ENCODE measurements at places on chromosomes 11 and 22.

DNA sequence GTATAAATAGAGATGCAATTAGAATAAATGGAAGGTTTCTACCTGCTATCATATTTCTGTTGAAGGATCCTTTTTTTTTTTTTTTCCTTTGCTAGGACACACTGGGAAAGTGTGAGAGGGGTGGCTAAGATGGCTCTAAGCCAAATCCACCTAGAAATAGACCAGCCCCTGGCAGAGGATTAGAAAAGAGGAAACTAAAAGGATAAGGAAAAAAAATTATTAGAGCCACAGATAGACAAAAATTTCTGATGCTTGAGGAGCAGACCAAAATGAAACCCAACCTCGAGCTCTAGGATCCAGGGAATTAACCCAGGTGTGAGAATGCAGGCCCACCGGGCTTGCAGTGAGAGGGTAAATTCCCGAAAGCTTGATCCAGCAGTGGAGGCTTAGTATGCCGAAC is 262.3 kb downstream of the CADM1 start:
- DNase-seq, result no peak

DNA sequence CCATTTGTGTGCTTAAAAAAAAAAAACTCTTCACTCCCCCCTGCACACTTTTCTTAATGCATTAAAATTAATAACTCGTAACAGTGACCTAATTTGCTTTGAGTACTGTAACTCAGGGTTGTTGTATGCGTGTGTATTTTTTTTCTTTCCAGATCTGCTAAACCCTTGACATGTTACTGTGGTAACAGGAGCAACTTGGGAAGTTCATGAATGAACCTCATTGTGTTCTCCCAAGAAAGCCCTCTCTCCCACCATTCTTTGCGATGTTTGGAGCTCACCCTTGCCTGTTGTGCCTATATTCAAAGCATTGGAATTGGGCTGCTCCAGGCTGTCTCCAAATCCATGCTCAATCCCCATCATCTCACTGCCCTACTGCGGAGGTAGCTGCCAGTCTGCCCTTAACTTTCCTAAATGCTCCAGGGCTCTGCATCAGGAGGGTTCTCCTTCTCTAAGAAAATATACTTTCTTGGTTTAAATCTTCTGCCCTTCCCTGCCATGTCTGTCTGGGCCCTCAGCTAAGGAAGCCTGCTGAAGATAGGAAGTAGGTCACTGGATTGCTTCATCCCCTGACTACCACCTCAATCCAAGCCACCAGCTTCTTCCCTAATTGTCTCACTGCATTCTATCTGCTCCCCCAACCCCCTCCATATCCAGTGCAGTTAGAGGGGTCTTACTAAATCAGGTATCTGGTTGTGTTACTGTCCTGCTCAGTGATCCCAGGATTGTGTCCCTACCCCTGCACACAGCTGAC is 70.3 kb downstream of the KIRREL3 start:
- DNase-seq, result no peak

GRCh38 chr11:108616549-108616948 is 23.0 kb upstream of the EXPH5 start:
- DNase-seq, result no peak

DNA sequence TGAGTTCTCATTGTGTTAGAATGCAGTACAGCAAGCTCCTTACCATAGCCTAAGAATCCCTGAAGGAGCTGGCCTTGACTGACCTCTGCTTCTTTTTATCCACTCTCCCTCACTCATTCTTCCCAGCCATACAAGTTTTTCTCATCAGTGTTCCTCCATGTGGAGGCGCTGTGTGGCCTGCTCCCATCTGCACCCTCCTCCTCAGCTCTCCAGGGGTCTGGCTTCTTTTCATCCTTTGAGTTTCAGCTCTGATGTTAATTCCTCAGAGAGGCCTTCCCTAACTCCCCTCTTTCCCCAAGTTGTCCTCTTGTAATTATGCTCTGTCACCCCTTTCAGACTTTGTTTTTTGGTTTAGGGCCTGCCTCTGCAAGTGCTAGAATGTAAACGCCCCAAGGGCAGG is 144.8 kb downstream of the WNT7B start:
- DNase-seq, result no peak

- DNase-seq, result no peak
These were observed 2.9 kb upstream of the HMBS start for GRCh38 chr11:119081682-119082260.

- DNase-seq, result no peak
These were observed 198.7 kb downstream of the AASDHPPT start for GRCh38 chr11:106276126-106276525.

- no peak for DNase-seq
These were observed 6.0 kb downstream of the CNTF start for GRCh38 chr11:58628446-58628845.

DNA sequence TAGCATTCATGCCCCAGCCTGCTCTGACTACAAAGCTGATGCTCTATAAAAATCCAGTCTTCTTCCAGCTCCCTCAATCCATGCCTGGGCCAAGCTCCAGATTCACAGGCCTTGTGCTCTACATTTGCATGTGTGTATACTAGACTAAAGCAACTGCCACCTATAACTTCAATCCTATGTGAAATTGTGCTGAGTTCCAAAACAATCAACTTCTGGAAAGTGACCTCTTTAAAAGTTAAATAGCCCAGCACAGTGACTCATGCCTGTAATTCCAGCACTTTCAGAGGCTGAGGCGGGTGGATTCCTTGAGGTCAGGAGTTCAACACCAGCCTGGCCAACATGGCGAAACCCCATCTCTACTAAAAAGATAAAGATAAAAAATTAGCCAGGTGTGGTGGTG is 114.3 kb upstream of the ZC3H12C start:
- DNase-seq, result no peak

GRCh38 chr11:35334385-35335090 is 84.8 kb downstream of the SLC1A2 start:
- DNase-seq, result no peak

GRCh38 chr11:118911880-118912741 is 13.6 kb downstream of the BCL9L start:
- no peak for DNase-seq

DNA sequence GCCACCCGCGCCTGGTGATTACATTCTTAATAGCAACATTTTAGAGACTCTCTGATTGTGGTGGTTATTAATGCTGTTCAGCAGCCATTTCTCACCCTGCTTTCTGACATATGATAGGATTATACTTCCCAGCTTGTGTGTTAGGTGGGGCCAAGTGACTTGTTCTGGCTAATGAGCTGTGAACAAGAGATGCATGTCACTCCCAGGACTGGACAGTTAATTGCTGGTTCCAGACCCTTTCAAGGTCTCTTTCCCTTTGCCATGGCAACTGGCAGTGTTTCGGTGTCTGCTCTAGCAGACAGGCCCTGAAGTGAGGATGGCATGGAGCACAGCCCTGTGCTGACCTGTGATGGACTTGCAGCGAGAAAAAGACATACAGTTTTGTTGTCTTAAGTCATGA is 8.9 kb upstream of the PTPRJ start:
- no peak for DNase-seq

- DNase-seq, result no peak
These were observed 97.7 kb downstream of the TEAD1 start for GRCh38 chr11:12771875-12772274.

DNA sequence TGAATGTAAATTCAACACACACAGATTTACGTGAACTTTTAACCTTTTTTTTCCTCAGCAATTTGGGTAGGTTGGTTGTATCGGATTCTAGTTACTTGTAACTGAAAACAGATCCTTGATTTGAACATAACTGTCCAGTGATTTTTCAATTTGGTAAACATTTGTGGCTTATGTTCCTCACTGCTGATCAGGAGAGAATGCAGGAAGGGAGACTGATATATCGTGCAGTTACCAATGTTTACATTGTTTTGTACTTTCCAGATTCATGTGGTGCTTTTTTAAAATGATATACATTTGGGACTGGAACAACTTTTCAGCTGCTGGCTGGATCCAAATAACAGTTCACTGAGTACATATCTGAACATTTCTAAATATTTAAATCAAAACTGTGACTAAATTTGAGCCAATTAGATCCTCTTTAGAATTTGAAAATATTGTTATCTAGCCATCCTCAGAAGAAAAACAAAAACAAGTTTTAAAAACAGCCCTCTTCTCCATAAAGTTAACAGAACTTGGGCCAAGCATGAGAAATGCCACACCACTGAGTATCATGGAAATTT is 84.3 kb upstream of the MTMR2 start:
- DNase-seq, result no peak

GRCh38 chr11:69129647-69130046 is 26.1 kb upstream of the SMIM38 start:
- DNase-seq, result no peak

- DNase-seq, result no peak
These were observed 78.6 kb downstream of the PARVA start for GRCh38 chr11:12455938-12456337.

Measured in KBM-7 (cell line).